Activated CD8-positive, alpha-beta T cell treated with anti-CD3 and anti-CD28 coated beads, Interleukin-2, amount 10 ng/mL, durations not matched to agents 7 days and 5 days (primary cell): ENCODE measurements at places on chromosomes 5 and 9. TPM values are rescaled to one million over a fixed set of nuclear protein-coding genes. Genes with fewer than 3 reads are reported as not detected.

The OR13C8 gene
- not detected for total RNA-seq

The ITK gene
- 263 TPM for total RNA-seq

- H3K27ac ChIP-seq, result no peak overlapping the region
- H3K4me1 ChIP-seq, result no peaks in the 10 kb centered on the region
- H3K36me3 ChIP-seq, result no peaks in the 10 kb centered on the region
Observed at GRCh38 chr9:73180403-73180802, 28.7 kb downstream of the ANXA1 start.

DNA sequence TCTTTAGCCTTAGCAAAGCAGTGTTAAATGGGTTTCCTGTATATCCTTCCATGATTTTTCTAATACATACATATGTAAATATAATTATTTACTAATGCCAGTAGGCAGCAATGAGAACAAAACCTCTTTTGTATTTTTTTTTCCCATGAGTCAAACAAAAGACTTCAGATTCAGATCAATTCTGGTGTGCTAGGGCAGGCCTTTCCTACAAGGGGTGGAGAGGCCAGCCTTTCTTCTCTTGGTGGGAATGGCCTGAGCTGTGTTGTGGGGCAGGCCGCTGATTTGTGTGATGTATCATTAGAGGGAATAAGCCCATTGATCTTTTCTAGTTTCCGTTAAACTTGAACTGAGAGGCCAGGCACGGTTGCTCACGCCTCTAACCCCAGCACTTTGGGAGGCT is 115.5 kb upstream of the DMRT1 start:
- no peak overlapping the region for H3K4me3 ChIP-seq
- no peak overlapping the region for H3K27ac ChIP-seq
- peaks cover 4% of the 10 kb centered on the region for H3K36me3 ChIP-seq
- DNase-seq, result no peak

- H3K4me3 ChIP-seq, result peak overlapping the region; percentile 8
- H3K36me3 ChIP-seq, result peaks cover 93% of the 10 kb centered on the region
- peak overlapping the region; percentile 88 for H3K27ac ChIP-seq
Observed at GRCh38 chr5:175517824-175518450, 39.6 kb downstream of the SFXN1 start.
